Effector memory CD8-positive, alpha-beta T cell (primary cell): ENCODE measurements at places on chromosomes 3 and 15.

- no peak overlapping the region for H3K27ac ChIP-seq
- peaks cover 95% of the 10 kb centered on the region for H3K27me3 ChIP-seq
- peaks cover 4% of the 10 kb centered on the region for H3K4me1 ChIP-seq
- H3K4me3 ChIP-seq, result no peak overlapping the region
- H3K36me3 ChIP-seq, result no peaks in the 10 kb centered on the region
- no peak for DNase-seq
These were observed 39.7 kb upstream of the POLG start for GRCh38 chr15:89374086-89374981.

DNA sequence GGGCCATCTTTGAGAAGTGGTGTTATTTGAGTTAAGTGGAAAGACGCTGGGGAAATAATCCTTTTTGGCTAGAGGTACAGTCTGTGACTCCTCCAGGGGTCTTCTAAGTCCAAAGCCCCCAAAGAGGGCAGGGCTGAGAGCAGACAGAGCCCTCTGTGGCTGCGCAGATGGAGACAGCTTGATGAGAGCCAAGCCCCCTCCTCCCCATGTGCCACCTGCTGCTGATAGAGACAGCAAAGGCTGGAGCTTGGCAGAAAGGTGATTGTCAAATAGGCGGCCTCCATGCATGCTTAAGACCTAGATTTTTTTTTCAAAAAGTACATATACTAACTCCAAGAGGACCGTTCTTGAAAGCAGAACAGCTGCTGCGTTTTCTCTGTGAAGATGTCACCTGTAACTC lies 72.4 kb downstream of the CRYGS start:
- no peak overlapping the region for H3K4me3 ChIP-seq
- no peaks in the 10 kb centered on the region for H3K4me1 ChIP-seq
- no peak overlapping the region for H3K27ac ChIP-seq
- DNase-seq, result no peak
- peaks cover 4% of the 10 kb centered on the region for H3K36me3 ChIP-seq
- peaks cover 22% of the 10 kb centered on the region for H3K27me3 ChIP-seq

DNA sequence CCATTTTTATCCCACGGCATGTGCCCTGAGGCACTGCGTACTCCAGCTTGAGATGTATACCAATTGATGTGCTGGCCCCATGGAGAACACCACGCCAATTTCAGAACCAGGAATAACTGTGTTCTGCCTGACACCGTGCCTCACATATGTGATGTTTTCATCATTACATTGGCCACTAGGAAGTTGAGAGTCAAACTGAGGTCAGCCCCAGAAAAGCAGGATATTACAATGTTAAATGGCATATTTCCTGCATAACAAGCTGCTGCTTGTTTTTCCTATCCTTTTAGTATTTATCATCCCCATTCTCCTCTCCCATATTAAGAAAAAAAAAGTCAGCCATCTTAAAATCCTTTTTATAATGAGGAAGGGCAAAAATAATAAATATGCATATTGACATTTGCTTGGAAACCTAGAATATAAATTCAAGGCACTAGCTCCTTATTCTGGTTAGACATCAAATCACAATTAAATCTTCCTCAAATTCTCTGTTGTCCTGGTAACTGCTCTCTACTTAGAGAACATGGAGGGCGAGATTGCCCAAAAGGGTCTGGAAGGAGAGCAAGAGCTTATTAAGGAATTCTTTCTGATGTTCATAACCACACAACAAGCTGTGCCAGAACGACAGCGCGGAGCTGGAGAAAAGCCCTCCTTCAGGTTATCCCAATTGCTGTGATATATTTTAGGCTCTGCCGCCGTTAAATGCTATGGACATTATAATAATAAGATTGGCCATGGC lies 112.6 kb downstream of the UACA start:
- H3K27ac ChIP-seq, result no peak overlapping the region
- no peak for DNase-seq
- peaks cover 16% of the 10 kb centered on the region for H3K27me3 ChIP-seq
- H3K4me1 ChIP-seq, result no peaks in the 10 kb centered on the region
- H3K36me3 ChIP-seq, result no peaks in the 10 kb centered on the region
- H3K4me3 ChIP-seq, result no peak overlapping the region

GRCh38 chr3:107523289-107523538 lies 452 bp downstream of the BBX start:
- H3K4me3 ChIP-seq, result peak overlapping the region; percentile 96
- H3K27ac ChIP-seq, result peak overlapping the region; percentile 94
- no peaks in the 10 kb centered on the region for H3K27me3 ChIP-seq
- DNase-seq, result no peak
- H3K4me1 ChIP-seq, result peaks cover 36% of the 10 kb centered on the region

GRCh38 chr15:90581771-90582352 lies 52.1 kb downstream of the CRTC3 start:
- H3K4me1 ChIP-seq, result peaks cover 30% of the 10 kb centered on the region
- H3K27me3 ChIP-seq, result no peaks in the 10 kb centered on the region
- peak overlapping the region; percentile 70 for H3K27ac ChIP-seq
- peaks cover 3% of the 10 kb centered on the region for H3K36me3 ChIP-seq

- peaks cover 3% of the 10 kb centered on the region for H3K36me3 ChIP-seq
- no peaks in the 10 kb centered on the region for H3K27me3 ChIP-seq
- DNase-seq, result no peak
- peaks cover 20% of the 10 kb centered on the region for H3K4me1 ChIP-seq
These were observed 14.3 kb downstream of the PPCDC start for GRCh38 chr15:75037685-75038084.

GRCh38 chr3:186515125-186515524 lies 29.1 kb downstream of the CRYGS start:
- peaks cover 7% of the 10 kb centered on the region for H3K36me3 ChIP-seq
- H3K4me1 ChIP-seq, result peaks cover 43% of the 10 kb centered on the region
- peak; percentile 45 for DNase-seq

DNA sequence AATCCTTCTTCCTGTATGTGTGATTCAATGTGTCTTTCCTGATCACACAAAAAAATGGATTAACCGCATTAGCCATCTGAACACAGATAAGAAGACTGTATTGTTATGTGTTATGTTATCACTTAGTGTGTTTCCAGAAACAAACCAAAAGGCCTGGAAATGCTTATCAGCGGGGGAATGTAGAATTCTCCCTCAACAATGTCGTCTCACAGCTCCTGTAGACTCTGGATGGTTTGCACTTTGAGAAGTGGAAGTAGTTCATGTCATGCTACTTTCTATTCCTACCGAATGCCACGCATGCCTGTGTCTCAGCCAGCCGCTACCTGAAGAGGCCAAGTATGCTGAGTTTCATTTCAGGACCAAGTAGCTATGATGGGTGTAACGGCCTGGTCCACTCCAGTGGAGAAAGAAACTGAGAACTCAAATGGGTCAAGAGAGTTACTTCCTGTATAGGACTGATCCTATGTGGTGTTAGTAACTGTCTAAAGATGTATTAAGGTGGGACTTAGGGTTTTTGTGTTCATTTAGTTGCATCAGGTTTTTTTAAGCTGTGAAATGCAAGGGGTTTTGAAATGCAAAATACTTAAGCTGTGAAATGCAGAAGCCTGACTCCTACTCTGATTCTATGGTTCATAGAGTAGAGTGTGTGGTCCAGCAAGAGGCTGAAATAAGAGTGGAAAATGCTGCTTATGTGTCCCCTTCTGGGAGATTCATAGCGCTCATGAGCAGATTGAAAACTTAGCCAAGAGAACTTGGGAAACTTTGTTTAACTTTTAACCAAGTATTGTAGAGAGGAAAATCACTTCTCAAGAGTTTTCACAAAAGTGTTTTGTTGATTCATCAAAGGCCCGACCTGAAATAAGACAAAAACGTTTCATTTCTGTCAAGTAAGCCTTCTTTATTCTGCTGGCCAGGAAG lies 118.5 kb upstream of the LMOD3 start:
- H3K27me3 ChIP-seq, result no peaks in the 10 kb centered on the region
- DNase-seq, result no peak
- H3K27ac ChIP-seq, result no peak overlapping the region
- no peak overlapping the region for H3K4me3 ChIP-seq
- peaks cover 12% of the 10 kb centered on the region for H3K4me1 ChIP-seq
- peaks cover 7% of the 10 kb centered on the region for H3K36me3 ChIP-seq

DNA sequence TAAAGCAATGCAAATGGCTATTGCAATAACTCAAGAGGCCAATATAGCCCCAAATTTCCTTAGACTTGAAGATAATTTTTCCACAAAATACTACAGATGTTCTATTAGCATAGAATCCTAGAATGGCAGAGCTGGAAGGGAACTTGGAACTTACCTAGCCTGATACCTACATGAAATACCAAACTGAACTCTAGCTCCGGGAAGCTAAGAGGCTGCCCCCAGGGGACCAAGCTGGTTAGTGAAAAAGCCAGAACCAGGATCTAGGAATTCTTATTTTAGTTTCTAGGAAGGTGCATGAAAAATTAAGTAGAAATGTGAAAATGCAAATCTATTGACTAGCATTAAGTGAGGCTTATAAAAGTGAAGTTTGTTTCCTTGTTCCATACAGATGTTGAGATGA lies 256.0 kb upstream of the CBLB start:
- peaks cover under 1% of the 10 kb centered on the region for H3K4me1 ChIP-seq
- no peak overlapping the region for H3K4me3 ChIP-seq
- no peak for DNase-seq
- no peaks in the 10 kb centered on the region for H3K36me3 ChIP-seq
- H3K27me3 ChIP-seq, result no peaks in the 10 kb centered on the region

DNA sequence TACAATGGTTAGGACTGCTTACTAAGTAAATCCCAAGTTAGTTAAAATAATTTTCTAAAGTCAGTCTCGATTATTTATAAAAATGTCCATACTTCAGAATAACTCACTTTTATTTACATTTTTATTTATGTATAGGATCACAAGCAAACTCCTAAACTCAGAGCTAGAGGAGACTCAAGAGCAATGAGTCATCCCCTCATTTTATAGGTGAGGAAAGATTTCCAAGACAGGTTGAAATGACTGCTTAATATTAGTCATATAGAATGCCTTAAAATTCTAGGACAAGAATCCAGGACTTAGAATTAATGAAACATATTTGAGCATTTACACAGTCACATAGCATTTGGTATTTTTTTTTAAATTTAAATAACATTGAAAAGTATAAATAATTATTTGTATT lies 983.8 kb downstream of the SI start:
- DNase-seq, result no peak
- H3K27ac ChIP-seq, result no peak overlapping the region
- H3K27me3 ChIP-seq, result no peaks in the 10 kb centered on the region
- no peak overlapping the region for H3K4me3 ChIP-seq
- H3K36me3 ChIP-seq, result no peaks in the 10 kb centered on the region
- H3K4me1 ChIP-seq, result no peaks in the 10 kb centered on the region

DNA sequence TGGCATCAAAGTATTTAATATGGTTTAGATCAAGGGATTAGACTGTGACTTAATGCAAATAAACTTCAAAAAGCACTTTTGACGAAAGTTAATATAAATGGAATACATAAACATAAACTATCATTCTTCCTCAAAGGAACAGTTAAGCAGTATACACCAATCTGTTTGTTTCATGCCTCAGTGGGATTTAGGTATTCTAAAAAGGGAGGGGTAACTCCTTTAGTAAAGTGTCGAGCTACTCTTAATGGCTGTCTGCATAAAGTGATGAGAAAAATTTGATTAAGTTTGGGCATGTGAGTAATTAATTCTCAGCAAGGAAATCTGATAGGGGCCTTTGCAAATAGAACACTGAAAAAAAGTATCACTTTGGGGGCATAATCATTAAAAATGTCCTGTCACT lies 176.9 kb downstream of the FRMD5 start:
- no peak for DNase-seq
- H3K4me3 ChIP-seq, result no peak overlapping the region
- no peaks in the 10 kb centered on the region for H3K4me1 ChIP-seq
- H3K27me3 ChIP-seq, result peaks cover 14% of the 10 kb centered on the region
